ENCODE measurements at places on chromosomes 11 and 22. TPM values are rescaled to one million over a fixed set of nuclear protein-coding genes. Genes with fewer than 3 reads are reported as not detected.

Gene CAPN5
- polyA plus RNA-seq = 21.2 TPM

GRCh38 chr22:38755155-38755910, 465 bp downstream of the SUN2 start:
- no peak for DNase-seq

DNA sequence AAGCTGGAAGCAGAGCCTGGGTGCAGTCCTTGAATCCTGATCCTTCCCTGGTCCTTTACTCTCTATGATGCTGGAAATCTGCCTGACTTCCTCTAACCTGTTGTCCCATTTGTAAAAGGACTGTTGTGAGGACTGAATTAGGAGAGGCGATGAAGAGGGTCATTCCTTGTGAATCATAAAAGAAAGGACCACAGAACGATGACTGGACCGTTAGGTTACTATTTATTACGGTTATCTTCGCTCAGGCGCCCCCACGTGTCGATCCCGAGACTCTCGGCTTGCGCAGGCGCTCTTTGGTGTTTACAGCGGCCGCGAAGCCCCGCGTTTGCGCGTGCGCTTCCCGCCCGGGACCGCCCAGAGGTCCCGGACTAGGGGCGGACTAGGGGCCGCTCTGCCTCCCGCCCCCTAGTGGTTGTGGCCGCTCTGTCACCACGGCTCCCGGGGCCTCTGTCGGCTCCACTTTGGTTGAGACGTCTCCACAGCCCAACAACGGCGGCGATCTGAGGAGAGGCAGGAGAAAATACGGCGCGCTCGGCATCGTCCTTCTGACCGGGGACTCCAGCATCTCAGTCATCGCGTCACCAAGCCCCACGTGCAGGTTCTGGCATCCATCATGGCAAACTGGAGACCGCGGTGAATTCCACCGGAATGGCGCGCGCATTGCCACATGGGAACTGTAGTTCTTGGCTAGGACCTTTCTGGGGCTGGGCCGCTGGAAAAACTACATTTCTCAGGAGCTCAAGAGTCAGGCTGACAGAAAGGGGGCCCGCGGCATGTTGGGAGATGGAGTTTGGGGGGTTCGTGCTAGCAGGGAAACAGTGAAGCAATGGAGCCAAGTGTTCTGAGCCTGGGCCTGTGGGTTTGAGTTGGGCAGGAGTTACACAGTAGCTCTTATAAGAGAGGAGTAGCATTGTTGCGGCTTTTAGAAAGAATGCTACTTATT, at the start of gene STARD10:
STARD10 (minus strand) TSS at position 623 of the 943 bp plus-strand sequence. CDS start 12,866 bp downstream, outside the sequence.
- DNase-seq = peak; percentile 95

DNA sequence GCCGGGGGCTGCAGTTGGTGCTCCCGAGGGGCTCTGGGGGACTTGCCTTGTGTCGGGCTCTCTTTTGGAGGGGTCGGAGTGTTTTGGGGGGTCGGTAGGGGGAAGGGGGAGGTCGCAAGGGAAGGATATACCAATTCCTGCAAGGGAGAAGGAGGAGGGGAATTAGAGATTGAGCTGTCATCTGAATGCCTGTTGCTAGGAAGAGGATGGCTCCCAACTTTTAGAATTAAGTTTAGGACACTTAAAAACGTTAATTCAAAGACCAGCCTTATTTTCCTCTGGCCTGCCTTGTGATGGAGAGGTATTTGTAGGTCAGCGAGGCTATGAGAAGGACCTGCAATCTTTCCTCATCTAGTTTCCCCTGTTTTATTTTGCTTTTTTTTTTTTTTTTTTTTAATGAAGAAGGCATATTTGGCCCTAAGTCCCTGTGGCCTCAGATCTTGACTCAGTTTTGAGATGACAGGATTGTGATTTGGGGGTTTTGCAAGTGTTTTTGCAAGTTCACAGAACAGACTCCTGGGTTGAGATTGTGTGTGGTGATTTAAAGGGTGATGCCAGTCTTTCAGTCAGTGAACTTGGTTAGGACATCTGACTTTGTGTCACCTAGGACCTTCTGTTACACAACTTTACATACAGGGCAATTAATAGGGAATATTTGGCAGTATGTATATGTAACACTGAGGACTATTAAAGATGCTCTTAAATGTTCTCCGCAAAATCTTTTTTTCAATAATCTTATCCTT, 672 bp downstream of the TMEM135 start:
- DNase-seq = no peak

- DNase-seq = no peak
Observed at GRCh38 chr22:19184276-19184997, 5.9 kb upstream of the SLC25A1 start.

DNA sequence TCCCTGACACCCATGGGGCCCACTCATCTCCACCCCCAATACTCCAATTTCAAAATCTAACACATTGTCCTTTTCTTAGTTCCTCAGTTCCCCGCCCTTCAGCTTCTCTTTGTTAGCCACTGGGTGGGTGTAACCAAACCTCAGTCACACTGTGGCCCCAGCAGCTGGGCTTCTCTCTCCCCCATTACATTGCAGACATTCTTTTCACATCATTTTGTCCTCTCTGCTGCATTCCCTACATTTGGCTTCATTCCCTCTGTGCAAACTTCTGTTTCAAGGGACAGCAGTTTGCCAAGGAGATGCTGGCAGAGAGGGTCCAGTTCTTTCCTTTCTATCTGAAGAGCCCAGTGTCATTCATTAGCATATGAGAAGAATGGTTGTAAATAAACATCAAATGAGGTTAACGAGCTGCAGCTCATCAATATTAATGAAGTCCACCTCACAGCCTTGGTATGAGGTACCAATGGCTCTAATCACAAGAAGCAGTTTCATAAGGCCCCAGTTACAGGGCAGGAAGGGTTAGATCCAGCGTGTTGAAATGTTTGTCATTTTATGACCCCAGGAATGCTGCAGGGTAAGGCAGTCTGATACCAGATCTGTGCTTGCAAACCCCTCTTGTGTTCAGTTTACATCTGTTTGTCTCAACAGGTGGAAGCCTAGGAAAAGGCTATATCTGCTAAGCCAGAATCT, 72.3 kb downstream of the ARFGAP2 start:
- DNase-seq = no peak

GRCh38 chr22:20186183-20186870, 35.5 kb upstream of the CCDC188 start:
- DNase-seq = no peak

Gene IGLL1
- 0.53 TPM for polyA plus RNA-seq

- no peak for DNase-seq
Observed at GRCh38 chr11:34565417-34566207, 52.0 kb upstream of the ELF5 start.

GRCh38 chr11:128463371-128463829, 124.0 kb downstream of the ETS1 start:
- DNase-seq = no peak

Gene MS4A15
- not detected for polyA plus RNA-seq

GRCh38 chr22:41240377-41241132, at the start of gene CHADL:
Gene CHADL (minus strand): TSS chr22:41240931. CDS start chr22:41240881, 50 bp downstream.
- DNase-seq = no peak

Gene DDI1
- not detected for polyA plus RNA-seq

Data from right renal cortex interstitium (tissue), 3 donors.